ENCODE measurements at places on chromosomes 2 and 18.

- DNase-seq = no peak
Observed at GRCh38 chr2:127401757-127402695, 14.3 kb upstream of the MAP3K2 start.

- DNase-seq = no peak
Observed at GRCh38 chr2:61255580-61256437, 93.8 kb downstream of the C2orf74 start.

GRCh38 chr2:138239902-138240491 lies 261.6 kb upstream of the SPOPL start:
- DNase-seq = no peak

DNA sequence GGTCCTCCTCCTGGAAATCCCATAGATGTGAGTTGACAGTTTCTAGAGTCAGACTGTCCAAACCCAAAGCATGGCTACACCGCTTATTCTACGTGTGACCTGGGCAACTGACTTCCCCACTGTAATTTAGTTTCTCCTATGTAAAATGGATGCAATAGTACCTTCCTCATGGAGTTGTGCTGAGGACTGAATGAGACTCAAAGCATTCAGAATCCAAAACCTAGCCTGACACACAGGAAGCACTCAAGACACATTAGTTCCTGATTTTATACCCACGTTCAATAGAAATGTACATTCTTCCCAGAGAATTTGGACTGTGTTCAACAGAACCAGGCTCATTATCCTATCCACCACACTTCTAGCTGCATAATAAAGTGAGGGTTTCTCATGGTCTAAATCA lies 88.8 kb downstream of the STK39 start:
- DNase-seq = no peak

DNA sequence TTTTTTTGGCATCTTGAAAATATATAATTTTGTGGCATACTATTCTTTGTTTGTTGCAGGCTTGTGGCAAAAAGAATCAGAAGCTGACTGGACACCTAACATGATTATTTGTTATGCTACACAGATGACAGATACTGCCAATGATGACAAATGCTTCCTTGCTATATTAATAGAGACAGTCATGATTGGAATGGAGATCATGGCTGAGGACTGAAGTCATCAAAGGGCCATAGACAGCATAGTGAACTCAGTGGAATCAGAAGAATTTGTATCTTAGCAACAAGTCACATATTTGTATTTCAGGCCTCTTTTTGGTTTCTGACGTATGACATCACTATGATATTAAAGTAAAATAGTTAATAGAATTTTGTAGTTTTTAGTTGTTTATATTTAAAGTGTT lies 1003.8 kb upstream of the DDX18 start:
- DNase-seq = no peak

GRCh38 chr2:15749460-15750432 lies 158.1 kb downstream of the DDX1 start:
- DNase-seq = no peak

- no peak for DNase-seq
Observed at GRCh38 chr2:30308280-30308679, 76.9 kb downstream of the LBH start.

DNA sequence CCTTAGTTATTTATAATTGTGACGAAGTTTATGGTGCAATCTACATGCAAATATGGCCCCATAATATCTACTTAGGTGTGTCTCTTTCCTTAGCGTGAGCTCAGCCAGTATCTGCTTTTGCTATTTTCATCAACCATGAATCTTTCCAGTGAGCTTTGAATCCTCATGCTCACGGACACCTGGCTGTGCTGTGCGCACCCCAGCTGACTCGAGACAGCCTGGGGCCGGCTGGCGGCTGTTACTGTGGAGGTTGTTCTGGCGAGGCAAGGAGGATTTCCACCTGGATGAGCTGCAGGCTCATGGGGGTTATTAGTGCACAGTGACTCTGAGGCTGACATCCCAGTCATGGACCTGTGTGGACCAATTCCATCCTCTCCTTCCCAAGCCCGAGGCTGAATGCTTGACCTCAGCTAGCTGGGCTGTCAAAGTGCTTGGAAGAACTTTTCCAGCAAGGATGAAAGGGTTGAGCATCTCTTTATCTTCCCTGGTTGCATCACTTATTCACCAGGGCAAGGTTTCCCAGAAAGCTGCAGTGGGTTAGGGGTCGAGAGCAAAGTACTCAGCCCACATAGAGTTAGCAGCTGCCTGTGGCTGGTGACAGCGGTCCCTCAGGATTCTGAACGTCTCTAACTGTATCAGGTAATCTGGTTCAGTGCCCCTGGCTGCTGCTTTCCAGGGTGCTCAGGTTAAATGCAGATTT lies 141.7 kb downstream of the ARL4C start:
- no peak for DNase-seq

DNA sequence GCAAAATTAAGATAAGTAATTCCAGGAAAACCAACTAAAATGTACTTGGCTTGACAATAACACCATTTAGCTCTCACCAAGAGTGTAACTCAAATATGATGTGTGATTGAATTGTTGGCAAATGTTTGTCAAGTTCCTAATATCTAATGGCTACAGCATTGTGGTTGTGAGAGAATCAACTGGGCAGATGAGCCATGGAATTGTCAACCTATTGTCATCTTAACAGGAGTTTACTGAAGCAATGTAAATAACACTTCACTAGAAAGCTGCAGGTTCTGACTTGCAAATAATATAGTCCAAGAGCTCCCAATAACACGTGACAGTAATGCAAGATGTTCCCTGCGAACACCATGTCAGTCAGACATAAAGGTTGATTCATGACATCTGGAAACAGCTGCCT lies 495.2 kb upstream of the MEIS1 start:
- DNase-seq = no peak

GRCh38 chr18:40249390-40250080 lies 1705.5 kb upstream of the PIK3C3 start:
- DNase-seq = no peak

DNA sequence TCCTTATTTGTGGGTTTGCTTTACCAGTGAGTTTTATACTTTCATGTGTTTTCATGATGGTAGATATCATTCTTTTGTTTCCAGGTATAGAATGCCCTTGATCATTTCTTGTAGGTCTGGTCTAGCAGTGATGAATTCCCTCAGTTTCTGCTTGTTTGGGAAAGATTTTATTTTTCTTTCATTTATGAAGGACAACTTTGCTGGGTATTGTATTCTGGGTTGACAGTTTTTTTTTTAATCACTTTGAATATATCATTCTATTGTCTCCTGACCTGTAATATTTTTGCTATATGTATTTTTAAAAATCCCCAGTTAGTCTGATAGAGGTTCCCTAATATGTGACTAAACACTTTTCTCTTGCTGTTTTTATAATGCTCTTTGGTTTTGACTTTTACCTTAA lies 58.3 kb upstream of the GALNT3 start:
- DNase-seq = no peak

DNA sequence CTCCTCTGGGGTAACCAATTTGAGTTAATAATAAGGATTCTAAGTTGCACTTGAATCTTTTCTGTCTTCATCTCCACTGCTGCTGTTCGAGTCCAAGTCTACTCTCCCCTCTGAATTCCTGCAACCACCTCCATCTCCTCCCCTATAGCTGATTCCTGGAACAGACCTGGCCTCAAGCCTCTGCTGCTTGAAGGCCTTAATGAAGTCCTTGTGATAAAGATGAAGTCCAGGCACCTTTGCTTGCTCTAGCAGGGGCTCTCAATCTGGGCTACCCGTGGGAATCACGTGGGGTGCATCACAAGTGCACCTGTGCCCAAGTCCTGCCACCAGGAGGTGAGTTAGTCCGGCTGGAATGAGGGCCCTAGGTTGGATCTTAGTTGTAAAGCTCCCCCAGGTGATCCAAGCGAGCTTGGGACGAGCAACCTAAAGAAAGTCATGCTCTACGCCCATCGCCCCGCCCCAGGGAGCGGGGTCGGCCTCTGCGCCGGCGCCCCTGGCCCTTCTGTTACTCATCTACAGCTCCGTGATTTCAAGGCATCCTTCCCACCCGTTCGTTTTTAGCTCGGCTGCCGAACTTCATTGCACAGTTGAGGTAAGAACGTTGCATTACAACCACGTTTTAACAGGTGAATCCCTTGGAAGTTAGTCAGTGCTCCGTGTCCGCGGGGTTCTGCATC lies 905 bp upstream of the IAH1 start:
- peak; percentile 29 for DNase-seq

- no peak for DNase-seq
Observed at GRCh38 chr2:30486655-30487054, 39.6 kb downstream of the LCLAT1 start.

- DNase-seq = no peak
Observed at GRCh38 chr2:138922973-138923563, 142.9 kb upstream of the NXPH2 start.

DNA sequence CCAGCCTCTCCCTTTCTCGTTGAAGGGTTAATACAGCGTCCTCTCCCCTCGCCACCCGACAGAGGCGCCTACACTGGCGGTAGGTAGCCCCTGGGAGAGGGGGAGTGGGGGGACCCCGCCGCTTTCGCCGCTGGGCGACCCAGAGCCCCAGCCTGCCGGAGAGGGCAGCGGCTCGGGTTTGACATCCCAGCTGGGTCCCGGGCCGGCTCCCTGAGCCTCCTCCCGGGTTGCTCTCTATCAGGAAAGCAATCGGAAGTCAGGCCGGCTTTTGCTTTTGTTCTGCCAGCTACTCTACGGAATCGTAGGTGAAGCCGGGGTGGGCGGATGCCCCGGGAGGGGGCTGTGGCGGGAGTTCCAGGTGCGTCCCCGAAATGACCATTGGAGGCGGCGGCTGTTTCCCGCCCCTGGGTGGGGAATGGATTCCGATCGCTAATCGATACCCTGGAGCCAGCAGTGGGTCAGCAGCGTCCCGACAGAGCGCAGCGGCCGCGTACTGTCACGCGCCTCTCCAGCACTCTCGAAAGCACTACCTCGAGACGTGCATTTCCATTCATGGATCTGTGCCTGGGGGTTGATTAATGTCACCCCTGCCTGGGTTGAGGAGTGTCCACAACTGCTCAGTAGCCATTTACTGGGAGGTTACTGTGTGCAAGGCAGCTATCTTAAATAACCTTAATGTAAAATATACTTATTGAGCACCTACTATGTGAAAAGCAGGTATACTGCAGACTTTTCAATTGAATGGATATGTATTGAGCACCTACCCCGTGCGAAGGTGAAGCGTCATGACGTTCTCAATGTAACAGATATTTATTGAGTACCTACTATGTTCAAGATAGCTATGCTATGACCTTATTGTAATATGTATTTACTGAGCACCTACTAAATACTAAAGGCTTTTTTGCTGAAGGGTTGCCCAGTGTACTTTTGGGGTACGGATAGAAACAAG lies 1.1 kb downstream of the MAPK4 start:
- DNase-seq = no peak

Data from CD4-positive, alpha-beta T cell treated with Interleukin-17A for 1 hour (primary cell).